Activated T-helper 9 cell treated with anti-CD3 and anti-CD28 coated beads, Interleukin-2, amount 50 U/mL, for 16 hours (primary cell): ENCODE measurements at places on chromosomes 11 and 22.
A peak's percentile ranks its signal among the peaks of the same experiment; 100 is the strongest.

DNA sequence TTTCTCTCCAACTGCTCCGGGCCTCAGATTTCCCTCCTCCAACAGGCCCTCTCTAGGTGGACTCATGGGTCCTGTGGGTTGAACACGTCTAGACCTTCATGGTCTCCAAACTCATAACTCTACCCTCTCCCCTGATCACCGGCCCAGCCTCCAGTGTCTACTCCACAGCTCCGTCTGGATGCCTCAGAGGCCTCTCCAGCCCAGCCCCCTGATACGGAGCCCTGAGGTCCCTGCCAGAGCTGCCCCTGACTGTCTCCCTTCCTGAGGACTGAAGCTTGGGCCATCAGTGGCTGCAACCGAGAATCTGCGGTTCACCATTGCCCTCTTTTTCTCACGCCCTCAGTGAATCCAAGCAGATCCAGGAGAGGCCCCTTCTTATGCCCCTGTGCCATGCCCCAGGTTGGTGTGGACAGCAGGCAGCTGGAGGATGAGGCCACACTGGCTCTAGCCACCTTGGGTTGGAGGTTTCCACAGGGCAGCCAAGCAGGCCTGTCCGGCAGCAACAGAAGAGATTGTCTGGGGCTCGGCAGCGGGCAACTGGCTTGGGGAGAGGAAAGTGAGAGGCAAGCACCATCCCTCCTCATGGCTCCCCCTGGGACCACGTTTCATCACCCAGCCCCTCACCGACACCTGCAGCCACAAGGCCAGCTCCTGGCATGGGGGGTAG, 104.6 kb upstream of the FGF3 start:
- DNase-seq, result no peak

- DNase-seq, result no peak
Observed at GRCh38 chr11:119190531-119190930, 5.3 kb downstream of the NHERF4 start.

DNA sequence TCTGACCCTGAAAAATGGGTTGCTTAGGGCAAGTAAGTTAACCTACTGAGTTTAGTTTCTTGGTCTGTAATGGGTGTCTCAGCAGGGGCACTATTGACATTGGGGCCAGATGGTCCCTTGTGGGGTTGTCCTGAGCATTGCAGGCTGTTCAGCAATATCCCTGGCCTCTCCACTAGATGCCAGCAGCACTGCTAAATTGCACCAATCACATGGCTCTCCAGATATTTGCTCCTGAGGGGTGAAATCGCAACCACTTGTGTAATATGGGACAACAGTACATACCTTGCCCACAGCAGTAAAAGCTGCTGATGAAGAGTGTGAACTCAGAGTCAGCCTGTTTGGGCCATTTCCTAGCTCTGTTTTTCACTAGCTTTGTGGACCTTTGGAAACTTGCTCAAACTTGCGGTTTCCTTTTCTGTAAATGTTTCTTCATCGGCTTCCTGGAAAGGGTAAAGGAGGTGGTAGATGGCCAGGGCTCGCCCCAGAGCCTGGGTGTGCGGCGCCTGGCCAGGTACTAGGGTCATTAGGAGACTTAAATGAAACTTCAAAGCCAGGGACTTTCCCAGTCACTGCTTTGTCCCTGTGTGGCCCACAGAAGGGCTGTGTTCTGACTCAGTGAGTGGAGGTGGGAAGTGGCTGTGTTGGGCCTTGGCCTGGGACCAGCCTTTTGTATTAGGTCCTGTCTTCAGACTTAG, 13.0 kb downstream of the NCF4 start:
- peak; percentile 21 for DNase-seq

GRCh38 chr11:47607380-47607779, 13.2 kb upstream of the C1QTNF4 start:
- DNase-seq, result no peak

- DNase-seq, result no peak
Observed at GRCh38 chr11:19241260-19242178, 774 bp upstream of the E2F8 start.

DNA sequence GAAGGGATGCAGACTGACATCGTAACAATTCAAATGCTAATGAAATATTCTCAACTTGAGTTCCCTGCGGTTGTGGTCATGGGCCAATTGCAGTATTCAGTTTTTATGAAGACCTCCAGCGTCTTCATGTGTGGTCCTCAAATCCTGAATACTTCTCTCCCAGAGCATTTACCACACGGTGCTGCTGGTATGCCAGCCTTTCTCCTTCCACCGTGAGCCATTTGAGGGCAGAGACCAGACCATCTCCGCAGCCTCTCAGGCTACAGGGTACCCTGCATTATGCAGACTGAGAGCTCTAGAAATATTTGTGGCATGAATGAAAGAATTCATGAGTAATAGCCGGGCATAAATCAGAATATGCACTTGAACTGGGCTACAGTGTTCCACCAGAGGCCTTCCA, 289.7 kb downstream of the ST3GAL4 start:
- DNase-seq, result no peak

DNA sequence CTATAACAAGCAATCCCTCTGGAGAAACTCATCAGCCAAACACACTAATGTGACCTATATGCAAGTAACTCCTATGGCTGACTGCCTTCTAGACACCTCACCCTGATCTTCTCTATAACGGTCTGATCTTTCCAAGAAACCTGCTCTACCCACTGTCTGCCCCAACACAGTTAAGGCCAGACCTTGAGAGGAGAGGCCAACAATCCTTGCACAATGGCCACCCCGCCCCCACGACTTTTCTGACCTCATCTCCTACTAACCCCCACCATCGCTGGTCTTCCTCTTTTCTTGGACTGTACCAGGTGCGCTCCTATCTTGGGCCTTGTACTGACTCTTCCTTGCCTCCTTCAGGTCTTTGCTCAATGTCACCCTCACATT, 12.5 kb downstream of the HIRA start:
- DNase-seq, result no peak

- no peak for DNase-seq
Observed at GRCh38 chr11:93143186-93143585, 54.6 kb downstream of the SLC36A4 start.

DNA sequence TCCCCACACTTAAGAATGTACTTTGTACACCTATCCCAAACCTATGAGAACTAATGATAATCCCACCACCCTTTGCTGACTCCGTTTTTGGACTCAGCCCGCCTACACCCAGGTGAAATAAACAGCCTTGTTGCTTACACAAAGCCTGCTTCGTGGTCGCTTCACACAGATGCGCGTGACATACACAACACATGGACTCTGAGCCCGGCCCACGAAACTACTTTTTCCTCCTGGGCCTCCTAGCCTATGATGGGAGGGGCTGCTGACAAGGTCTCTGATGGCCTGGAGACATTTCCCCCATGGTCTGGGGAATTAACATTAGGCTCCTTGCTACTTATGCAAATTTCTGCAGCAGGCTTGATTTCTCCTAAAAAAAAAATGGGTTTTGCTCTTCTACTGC, 1176.4 kb upstream of the RAG2 start:
- DNase-seq, result no peak

GRCh38 chr11:111565114-111565720, 24.7 kb downstream of the LAYN start:
- peak; percentile 35 for DNase-seq

- peak; percentile 27 for DNase-seq
Observed at GRCh38 chr11:75325713-75326438, 25.6 kb downstream of the ARRB1 start.

GRCh38 chr22:27159716-27160295, 502.4 kb downstream of the MIAT start:
- DNase-seq, result no peak

DNA sequence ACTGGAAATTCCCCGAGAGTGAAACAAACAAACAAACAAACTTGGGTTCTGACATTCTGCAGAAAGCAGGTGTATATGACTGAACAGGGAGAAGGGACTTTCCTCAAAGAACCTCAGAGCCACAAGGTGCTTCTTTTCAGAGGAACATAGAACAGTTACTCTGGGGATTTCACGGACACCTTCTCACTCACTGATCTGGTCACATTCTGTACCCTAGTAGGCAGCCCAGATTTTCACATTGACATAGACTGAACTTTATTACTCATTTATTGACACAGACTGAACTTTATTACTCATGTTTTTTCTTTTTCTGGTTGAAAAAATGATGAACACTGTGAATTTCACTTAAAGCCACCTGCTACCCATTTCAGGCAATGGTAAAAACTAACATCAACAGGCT, 263.0 kb downstream of the OPCML start:
- DNase-seq, result no peak
